NB4 (cell line): ENCODE measurements at places on chromosomes 6 and 20.

DNA sequence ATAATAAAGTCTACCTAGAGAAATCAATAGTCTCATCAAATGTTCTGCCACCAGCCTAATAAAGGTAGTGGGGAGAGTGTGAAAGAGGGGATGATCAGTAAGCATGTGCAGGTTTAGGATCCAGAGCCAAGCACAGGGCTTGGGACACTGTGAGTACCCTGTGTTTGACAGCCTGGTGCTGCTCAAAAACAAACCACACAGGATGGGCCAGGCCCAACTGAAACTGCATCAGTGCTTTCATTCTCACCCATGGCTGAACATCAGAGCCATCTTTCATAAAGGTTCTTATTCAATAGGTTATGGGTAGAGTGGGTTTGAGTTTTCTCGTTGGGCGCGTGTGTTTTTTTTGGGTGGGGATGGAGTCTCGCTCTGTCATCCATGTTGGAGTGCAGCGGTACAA, 87.3 kb upstream of the NHSL1 start:
- no peak for DNase-seq

DNA sequence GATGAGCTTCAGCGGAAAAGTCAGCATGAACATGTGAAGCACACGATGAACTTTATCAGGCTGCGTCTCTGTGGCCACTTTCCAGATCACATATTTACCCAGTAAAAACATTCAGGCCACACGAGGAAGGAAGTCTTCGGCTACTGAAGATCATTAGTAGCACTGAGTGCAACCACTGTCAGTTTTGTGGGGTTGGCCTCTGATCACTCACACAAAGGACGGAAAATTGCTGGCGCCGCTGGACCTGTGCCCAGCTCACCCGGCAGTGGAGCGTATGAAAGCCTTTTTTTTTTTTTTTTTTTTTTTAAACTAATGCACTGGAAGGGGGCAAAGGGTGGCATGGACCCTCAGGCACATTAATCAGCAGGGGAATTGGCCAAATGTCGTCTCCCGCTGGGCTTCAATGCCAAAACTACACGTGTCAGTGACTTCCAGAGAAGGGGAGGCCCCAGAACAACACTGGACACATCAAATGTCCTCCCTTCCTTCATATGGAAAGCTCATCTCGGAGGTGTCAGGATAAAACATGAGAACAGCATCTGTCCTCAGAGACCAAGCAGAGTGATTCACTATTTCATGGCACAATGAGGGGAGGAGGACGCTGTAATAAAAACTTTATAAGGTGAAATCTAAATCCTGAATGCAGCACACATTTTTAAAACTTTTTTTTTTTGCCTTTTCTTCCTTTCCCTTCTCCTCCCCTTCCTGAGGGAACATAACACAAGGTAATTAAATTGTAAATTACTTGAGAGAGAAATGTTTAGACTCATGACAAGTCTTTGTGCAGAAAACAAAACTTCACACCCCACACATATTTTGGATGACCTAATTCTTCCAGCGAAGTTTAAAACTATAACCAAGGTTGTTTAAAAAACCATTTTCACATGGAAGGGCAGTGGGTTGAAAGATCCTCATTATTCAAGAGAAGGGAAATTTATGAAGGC, 223.4 kb downstream of the FOXC1 start:
- no peak for DNase-seq

DNA sequence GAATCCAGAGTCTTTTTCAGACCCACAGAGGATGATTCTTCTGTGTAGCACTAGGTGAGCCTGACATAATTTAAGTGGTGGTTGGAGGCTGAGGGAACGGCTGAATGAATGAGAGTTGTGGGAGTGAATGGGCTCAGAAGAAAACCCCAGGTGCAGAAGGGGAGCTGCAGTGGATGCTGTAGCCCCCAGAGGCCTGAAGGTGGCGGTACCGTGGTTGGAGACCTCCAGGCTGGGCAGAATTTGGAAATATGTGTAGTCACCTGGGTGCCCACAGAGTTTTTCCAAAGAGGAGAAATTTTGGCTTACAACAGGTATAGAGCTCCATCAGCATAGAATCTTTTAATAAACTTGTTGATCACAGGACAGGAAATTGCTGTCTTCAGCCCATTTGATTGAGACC, 6.5 kb upstream of the RAET1G start:
- DNase-seq = no peak

DNA sequence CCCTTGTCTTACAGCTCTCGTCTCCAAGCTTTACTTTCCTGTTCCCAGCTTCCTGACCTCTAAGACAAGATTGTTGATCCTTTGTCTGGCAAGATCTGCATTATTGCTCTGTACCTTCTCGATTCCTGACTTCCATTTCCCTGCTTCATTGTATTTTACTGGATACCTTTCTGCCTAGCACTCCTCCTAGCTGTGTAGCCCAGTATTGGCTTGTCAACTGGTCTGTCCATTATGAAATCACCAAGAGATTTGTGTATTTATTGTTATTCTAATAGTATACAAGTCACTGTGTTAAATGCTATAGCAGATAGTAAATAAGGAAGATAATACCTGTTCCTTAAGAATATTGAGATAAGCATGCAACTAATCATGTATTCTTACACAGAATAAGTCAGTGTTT, 305.4 kb downstream of the CDKAL1 start:
- DNase-seq = no peak

- peak; percentile 85 for DNase-seq
These were observed at the start of gene KHDC1 for GRCh38 chr6:73262671-73263569. Gene KHDC1, minus strand, starts transcription at chr6:73263196. Its CDS starts 20,679 bp downstream, at chr6:73242517.

DNA sequence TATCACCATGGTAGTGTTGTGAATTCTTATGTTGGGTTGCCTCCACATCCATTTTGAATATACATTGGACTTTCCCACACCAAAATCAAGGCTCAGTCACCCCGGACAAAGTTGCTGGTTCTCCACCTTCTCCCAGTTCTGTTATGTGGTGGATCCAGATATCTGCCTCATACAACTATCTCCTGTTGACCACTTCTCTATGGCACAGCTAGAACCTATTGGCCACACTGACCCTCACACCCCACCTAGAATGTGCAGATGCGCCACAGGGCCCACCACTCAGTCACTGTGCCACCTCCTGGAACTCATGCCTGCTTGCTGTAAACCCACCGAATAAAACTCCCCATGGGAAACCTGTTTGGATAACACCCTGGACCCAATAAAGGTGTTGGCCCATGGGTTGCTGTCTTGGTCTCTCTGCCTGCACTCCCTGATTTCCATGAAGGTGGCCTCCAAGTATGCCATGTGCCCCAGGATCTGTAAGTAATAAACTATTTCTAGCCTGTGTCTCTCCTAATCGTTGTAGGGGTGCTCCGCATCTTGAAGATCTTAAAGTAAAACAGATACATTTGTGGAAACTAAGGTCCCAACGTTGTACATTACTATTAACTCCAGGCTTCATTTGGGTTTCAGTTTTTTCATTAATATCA, 7.2 kb upstream of the NQO2 start:
- DNase-seq = no peak

- no peak for DNase-seq
These were observed 22.4 kb downstream of the ZMYND8 start for GRCh38 chr20:47334022-47334551.

DNA sequence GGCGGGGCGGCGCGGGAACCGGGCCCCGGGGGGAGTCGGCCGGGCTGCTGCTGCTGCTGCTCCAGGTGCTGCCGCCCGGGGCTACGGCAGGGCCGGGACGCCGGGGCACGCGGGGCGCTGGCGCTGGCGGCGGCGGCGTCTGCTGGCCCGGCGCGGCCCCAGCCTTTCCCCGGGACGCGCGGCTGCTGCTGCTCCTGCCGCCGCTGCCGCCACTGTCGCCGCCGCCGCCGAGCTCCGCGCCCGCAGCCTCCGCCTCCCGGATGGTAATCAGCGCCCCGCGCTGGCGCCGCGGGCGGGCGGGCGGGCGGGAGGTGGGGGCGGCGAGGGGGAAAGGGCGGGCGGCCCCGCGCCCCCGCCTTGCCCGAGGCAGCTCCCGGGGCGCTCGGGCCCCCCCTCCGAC, 306 bp downstream of the EBF4 start:
- DNase-seq = peak; percentile 43

GRCh38 chr6:28353356-28353755, 3.6 kb downstream of the ZKSCAN3 start:
- DNase-seq = no peak

DNA sequence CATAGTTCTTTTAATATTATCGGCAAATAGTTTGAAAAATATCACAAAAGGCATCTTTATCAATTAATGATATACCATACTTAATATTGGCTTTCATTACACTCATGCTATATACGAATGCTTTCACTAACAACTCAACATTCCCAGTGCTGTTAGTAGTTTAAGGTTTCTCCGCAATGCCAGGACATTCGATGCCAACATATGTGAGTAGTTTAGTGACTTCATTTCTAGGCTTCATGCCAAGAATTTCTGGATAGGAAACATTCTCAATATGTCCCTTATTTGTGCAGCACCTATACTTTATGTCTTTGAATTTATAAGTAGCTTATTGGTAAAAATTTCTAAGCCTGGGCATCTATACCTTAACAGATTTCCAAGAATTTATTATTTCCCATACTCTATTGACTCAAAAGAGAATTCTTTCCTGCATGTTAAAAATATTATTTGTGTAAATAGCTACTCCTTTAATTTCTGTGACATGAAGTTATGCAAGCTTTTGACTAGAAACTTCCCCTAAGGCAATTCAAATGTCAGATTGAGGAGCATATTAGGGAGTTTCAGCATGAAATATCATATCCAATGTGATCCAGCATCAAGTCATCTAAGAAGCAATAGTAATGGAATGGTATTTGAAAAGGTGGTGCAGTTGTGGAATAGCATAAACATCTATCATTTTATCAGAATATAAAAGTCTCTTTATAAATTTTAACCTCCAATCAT, 236.0 kb upstream of the STXBP5 start:
- DNase-seq = no peak

GRCh38 chr20:32516583-32517517, 68.3 kb downstream of the NOL4L start:
- peak; percentile 7 for DNase-seq

- DNase-seq = no peak
These were observed 2.3 kb upstream of the SCAND1 start for GRCh38 chr20:35956616-35957015.

DNA sequence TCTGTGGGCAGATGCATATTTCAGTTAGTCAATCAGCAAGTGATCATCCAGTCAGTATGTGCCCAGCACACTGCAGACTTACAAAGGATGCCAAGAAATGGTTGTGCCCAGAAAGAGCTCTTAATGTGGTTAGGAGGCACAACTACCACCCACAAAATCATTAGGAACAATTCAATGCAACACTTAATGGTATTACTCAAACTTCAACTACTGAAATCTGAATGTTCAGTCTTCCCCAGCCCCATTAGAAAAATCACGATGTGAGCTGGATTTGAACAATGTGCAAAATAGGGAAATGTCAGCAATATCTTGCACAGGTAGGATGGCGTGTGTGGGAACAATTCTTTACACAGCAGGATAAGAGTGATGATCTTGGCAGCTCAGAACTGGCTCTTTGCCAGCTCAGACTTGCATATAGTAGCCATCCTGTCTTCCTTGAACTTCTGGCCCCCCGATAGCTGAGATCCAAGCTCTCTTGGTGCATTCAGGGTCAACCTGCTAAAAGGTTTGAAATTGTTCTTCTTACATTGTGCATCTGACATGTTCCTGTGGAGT, 556.7 kb upstream of the HTR1E start:
- DNase-seq = no peak

- no peak for DNase-seq
These were observed 49.6 kb downstream of the NINL start for GRCh38 chr20:25535762-25536161.

DNA sequence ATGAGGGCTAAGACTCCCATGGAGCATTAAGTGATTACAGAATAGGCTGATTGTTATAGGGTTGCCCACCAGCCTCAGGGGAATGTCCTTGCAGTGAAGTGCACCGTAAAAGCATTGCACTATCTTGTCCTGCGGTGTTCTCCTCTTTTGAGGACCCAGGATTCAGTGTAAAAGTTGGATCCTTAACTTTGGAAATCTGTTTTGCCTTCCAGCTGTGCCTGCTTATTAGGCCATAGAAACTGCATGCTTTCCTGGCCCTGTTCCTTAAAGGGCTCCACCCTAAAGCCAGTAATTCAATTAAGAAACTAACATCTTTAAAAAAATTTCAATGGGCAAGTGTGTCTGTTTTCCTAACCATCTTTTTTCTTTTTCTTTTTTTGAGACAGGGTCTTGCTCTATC, 25.4 kb upstream of the NOTCH4 start:
- DNase-seq = no peak

GRCh38 chr6:2314641-2315040, 69.2 kb upstream of the GMDS start:
- DNase-seq = peak; percentile 4

DNA sequence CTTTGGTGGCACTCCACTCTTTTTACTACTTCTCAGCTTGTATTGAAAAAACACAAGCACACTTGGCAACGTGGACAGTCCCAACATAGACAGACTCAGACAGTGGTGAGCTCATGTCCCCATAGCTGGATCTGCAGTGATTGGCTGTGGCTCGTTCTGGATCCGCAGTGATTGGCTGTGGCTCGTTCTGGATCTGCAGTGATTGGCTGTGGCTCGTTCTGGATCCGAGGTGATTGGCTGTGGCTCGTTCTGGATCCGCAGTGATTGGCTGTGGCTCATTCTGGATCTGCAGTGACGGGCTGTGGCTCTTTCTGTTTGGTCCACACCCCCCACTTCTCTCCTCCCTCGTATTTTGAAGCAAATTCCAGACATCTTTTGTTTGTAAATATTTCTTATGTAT, 28.0 kb downstream of the OSBPL2 start:
- no peak for DNase-seq

DNA sequence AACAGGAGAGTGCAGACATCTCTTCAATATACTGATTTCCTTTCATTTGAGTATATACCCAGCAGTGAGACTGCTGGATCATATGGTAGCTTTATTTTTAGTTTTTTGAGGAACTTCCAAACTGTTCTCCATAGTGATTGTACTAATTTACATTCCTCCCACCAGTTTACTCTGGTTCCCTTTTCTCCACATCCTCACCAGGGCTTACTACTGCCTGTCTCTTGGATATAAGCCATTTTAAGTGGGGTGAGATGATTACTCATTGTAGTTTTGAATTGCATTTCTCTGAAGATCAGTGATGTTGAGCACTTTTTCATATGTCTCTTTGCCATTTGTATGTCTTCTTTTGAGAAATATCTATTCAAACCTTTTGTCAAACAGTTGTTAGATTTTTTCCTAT, 64.9 kb upstream of the HMGCLL1 start:
- no peak for DNase-seq

GRCh38 chr6:150491131-150491810, 108.4 kb upstream of the PLEKHG1 start:
- DNase-seq = no peak

DNA sequence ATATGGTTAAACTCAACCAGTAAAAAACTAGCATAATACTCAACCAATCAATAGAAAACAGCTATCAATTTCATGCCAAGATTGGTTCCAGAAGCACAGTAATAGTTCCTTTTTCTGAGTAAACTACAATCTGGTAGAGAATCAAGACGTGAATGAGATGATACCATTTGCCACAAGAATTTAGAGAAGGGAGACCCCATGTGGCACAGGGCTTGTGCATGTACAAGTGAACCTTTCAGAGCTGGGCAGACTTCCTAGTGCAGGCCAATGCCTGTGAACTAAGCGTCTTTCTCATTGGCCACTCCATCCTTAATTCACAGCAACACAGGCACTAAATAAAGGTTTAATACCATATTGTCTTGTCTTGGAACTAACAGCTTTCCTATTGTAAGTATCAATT, 213.5 kb downstream of the RFPL4B start:
- DNase-seq = peak; percentile 32
